Activated CD4-positive, alpha-beta T cell treated with anti-CD3 and anti-CD28 coated beads, Interleukin-2, amount 50 U/mL, for 1 hour (primary cell): ENCODE measurements at places on chromosomes 5 and 9.

- DNase-seq, result no peak
These were observed 16.6 kb downstream of the KCNIP1 start for GRCh38 chr5:170520372-170520771.

GRCh38 chr9:98995971-98996504 is 52.3 kb downstream of the COL15A1 start:
- DNase-seq, result no peak

DNA sequence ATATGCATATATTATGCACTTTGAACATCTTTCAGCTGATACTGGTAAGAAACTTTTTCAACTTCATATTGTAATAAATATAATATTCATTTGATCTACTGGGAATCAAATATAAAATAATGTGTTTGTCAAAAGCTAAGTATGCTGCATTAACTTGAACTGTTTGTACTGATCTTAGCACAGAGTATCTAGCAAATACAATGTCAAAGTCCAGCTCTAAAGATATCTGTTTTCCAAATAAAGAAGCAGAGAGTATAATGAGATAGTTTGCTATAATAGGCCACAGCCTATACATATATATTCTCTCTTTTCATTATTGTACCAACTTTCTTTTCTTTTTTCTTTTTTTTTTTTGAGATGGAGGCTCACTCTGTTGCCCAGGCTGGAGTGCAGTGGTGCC is 417.0 kb downstream of the TMEM161B start:
- no peak for DNase-seq

GRCh38 chr5:69467442-69468225 is 25.0 kb upstream of the OCLN start:
- DNase-seq, result no peak

- no peak for DNase-seq
These were observed 1.4 kb downstream of the CAST start for GRCh38 chr5:96663608-96664007.

DNA sequence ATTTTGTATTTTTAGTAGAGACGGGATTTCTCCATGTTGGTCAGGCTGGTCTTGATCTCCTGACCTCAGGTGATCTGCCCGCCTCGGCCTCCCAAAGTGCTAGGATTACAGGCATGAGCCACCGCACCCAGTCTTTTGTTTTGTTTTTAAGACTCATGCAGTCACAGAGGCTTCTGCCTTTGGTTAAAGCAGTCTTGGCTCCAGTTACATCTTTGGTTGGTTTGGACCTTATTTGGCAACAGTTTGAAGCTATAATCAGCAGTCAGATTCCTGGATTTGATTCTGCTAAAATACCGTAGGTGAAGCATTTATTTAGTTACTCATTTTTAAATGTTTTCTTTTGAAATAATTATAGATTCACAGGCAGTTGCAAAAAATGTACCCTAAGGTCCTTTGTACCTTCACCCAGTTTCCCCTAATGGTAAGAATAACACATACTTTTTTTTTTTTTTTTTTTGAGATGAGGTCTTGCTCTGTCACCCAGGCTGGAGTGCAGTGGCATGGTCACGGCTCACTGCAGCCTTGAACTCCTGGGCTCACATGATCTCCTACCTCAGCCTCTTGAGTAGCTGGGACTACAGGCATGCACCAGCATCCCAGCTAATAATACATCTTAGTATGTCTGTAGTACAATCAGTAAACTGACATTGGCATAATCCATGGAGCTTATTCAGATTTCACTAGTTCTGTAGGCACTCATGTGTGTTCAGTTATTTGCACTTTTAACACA is 15.7 kb downstream of the USP20 start:
- no peak for DNase-seq

- no peak for DNase-seq
These were observed 140.9 kb downstream of the NR3C1 start for GRCh38 chr5:143262393-143263174.

GRCh38 chr5:3594510-3595005 is 1.1 kb upstream of the IRX1 start:
- no peak for DNase-seq

DNA sequence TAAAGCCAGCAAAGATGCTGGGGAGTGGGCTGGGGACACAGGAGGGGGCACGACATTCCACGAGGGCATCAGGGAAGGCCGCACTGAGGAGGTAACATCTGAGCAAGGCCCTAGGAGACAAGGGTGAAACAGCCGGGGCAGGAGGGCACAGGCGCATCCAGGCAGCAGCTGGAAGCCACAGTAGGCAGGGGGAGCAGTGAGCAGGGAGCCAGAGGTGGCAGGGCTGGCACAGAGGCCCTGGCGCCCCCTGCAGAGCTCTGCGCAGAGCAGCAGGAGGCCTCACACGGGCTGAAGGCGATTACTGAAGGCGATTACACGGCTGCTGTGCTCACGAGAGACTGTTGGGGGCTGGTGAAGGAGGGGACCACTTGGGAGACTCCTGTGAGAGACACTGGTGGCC is 15.4 kb downstream of the LMAN2 start:
- DNase-seq, result no peak
